ENCODE measurements at places on chromosomes 5 and 9.

GRCh38 chr5:32115985-32116384, 58.1 kb downstream of the GOLPH3 start:
- no peak for DNase-seq

GRCh38 chr5:16616536-16617273, at the start of gene RETREG1:
Gene RETREG1 (minus strand): TSS chr5:16616997. CDS start chr5:16616971, 26 bp downstream.
- DNase-seq: no peak

GRCh38 chr5:163660486-163660885, 155.1 kb downstream of the MAT2B start:
- no peak for DNase-seq

DNA sequence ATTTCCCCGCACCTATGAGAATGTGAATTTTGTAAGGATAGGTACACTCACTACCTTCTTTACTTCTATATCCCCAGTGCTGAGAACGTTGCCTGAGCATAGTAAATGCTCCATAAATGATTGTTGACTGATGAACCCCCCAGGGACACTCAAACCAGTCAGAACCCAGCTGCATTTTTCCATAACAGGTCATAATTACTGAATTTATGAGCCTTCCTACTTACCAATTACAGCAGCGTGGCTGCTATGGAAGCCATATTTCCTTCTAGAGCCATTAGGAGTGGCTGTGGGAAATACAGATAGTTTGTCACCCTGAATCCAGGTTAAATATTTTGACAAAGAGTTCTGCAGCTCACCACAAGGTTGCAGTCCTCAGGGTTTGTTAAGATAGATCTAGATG, 135.0 kb downstream of the TAF11L14 start:
- DNase-seq: no peak

- no peak for DNase-seq
These were observed 431.9 kb downstream of the ANXA1 start for GRCh38 chr9:73583576-73583975.

GRCh38 chr5:122940890-122941289, 95.5 kb downstream of the SNX24 start:
- DNase-seq: no peak

Measured in fibroblast of skin of left biceps (primary cell).